Thyroid gland (tissue), 4 donors: ENCODE measurements at places on chromosomes 13 and 19.
A peak's percentile ranks its signal among the peaks of the same experiment; 100 is the strongest.

- DNase-seq = no peak
Measured at GRCh38 chr13:21684576-21684975, 13.7 kb downstream of the FGF9 start.

- DNase-seq = no peak
Measured at GRCh38 chr13:54950546-54950945, 1921.9 kb downstream of the OLFM4 start.

DNA sequence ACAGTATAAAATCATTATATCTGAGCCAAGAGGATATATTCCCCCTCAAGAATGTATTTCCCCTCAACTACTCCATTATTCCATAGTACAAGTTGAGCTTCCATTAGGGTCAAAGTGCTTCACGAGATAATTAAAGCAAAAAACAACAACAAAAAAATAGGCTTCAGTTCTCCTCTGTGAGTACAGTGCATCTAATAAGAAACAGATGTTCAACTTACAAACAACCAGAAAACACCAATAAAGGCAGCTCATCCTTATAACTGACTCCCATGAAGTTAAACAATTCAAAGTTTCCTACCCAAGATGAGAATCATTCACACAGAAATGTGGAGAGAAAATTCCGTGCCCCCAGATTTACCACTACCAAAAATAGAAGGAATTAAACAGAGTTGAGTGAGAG lies 854.4 kb downstream of the PCDH9 start:
- DNase-seq = no peak

DNA sequence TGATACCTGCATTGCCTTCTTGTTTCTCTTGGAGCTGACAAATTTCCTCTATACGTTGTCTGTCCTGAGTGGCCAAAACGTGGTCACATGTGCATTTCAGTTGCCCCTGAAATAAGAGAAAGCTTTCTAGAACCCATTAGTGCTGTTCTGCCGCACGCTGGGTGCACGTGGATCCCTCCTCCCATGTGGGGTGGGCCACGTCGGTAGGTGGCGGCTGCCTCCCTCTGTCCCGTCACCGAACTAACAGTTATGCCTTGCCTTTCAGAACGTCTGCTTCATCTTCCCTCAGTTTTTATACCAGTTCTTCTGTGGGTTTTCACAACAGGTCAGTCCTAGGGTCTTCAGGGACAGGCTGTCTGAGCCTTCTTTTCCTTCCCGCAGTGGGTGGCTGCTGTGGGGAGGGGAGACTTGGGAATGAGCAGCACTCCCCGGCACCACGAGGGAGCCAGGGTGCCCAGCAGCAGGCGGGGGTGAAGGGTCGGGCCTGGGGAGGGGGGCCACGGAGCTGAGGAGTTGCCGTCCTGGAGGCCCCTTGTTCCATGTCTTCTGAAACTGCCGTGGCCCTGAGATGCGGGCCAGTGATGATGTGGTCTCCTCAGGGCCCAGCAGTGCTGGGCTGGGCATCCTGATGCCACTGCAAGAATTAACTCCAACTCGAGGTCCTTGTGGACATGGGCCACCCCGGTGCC lies 109.7 kb upstream of the MCF2L start:
- DNase-seq = no peak

- peak; percentile 42 for DNase-seq
Measured at GRCh38 chr19:11191273-11191755, 6.0 kb downstream of the KANK2 start.
